ENCODE measurements at places on chromosomes 16 and 17.

DNA sequence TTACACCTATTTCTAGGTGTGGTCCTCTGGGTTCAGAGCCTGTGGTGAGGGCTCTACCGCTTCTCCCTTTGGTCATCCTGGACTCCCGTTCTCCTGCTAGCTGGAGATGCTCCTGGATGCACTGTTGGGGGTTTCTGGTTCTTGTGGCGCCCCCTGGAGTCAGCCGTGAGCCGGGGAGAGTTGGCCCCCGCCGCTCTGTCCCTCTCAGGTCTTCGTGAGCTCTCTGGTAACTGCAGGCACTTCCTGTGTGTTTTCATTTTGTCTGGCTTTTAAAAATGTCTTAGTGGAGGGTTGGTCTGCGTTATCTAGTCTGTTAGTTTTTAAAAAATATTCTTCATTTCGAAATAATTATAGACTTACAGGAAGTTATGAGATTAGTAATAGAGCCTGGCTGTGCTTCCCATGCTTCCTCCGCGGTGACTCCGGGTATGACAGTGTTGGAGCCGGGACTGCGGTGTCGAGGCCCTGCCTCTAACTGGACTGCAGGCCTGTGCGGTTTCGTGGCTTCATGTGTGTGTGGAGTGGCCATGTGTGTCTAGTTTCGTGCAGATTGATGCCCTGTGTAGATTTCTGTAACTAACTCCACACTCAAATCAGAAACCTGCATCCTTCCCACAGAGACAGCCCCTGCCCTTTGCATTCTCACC, 78.0 kb upstream of the ZNF750 start:
- DNase-seq = no peak

DNA sequence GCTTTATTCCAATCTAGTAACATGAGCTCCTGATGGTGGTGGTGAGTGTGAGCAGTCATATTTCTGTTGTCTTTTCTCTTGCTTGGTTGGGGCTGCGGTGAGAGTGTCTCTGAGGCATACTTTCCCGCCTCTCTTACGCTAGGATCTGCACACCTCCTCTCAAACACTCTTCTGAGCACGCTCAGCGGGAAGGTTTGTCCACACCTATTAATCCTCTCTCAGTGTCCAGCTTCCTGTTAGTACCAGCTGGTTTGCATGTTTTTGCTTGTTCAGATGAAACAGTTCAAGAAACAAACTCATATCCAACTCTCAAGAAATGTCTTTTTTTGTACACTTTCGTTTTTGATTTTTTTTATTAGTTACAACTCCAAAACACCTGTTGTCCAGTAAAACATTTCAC, 89.5 kb downstream of the CCDC182 start:
- no peak for DNase-seq

- no peak for DNase-seq
Measured at GRCh38 chr17:46045639-46046038, 46.6 kb downstream of the STH start.

- DNase-seq = no peak
Measured at GRCh38 chr17:41505809-41506767, 676 bp upstream of the KRT13 start.

DNA sequence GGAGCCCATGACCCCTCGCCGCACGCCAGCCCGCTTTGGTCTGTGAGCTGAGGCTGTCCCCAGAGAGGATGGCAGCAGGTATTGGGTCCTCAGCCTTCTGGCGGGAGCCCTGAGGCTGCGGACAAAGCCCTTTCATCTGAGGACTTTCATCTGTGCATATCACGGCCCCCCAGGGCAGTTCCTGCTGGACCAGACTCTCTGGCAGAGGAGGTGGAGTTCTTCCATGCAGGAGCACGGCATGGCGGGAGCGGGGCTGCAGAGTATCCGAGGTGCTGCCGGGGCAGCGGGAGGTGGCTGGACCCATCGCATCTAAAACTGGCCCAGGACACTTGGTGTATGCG, 18.8 kb downstream of the DHX38 start:
- no peak for DNase-seq

DNA sequence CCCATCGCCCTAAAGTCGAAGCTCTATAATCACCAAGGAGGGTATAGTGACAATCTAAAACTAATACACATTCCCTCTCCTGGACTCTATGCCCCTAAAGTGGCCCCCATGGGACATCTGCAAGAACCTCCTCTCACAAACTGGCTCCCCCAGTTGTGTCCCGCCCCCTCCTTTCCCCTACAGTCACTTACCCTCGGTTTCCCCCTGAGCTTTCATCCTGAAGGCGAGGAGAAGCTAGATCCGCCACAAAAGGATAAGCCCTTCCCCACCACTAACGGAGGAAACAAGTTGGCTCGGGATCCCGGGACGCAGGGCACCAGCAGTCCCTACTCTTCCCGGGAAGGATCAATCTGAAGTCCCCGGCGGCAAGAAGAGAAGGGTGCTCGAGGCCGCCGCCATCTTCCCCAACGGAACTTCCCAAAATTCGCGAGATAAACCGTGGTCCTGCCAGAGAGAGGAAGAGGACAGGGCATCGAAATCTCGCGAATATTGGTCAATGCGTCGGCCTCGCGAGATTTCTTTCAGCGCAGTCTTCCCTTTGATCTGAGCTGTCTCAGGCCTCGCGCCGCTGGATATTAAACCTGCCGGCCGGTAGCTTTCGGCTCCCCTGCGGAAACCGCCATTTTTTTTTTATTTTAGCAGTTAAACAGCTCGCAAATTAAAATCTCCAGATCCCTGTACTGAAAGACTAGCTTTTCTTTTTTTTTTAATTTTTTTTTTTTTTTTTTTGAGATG, at the start of gene MED1:
MED1 (minus strand) TSS at position 417 of the 735 bp plus-strand sequence; CDS start at position 216, 201 bp downstream.
- DNase-seq = peak; percentile 83

DNA sequence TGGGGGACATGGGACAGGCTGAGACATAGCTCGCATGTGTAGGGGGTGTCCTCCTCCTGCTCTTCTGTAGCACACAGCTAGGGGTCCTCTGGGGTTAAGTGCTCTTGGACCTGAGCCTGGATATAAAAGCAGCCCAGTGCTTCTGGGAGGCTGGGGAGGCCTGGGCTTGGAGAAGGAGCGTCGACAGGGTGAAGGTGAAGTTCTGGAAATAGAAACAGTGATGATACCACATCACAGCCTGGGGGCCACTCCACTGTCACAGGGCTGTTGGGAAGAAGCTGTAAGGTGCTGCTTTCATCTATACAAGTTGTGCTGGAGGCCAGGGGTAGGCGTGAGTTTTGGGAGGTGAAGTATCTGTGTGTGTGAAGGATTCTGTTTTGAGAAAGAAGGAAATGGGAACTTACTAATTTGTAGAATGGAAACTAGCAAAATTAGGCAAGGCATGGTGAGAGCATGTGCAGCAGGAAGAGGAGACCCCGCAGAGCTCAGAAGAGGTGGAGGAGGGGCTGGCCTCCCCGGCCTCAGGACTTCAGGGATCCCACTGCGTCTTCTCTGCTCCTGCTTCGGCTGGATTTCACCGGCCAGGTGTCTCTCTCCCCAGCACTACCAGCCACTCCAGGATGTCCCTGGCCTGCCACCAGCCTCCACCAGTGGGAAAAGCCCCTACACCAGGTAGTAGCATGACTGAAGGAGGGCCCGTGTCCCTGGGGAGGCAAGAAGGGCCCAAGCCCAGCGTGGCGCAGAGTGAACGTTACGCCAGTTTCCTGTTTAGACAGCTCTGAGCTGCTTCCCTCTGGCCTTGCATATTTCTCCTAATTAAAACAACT, 19.4 kb downstream of the PLCG2 start:
- no peak for DNase-seq

GRCh38 chr16:53865494-53865863, 161.5 kb downstream of the FTO start:
- DNase-seq = no peak

DNA sequence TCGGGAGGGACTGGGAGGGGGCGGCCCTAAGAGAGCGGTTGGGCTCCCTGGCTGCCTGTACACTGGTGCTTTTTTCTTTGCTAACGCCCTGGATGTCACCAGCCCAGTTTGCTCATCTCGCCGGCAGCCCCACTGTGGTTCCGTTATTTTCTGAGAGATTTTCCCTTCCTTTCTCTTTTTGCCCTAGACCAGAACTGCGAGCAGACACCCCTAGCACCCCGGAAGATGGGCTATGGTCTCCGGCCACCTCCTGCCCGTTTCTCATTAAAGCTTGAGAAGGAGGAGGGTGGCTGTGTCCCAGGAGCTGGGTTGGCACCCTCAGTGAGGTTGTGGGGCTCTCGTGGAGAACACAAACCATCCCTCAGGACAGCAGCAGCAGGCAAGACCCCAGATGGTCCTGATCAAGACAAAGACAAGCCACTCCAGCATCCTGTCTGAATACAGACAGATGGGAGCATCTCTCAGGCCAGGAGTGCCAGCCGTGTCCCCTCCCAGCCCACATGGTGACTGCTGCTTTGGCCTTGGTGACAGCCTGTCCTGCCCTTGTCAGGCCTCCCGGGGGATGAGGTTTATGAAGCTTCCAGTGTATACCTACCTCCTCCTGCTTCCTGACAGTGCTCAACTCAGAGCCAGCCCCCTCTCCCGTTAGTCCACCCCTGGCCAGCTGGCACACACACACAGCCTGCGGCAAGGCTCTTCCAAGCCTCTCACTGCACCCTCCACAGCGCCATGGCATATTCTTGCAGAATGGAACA, 77.2 kb downstream of the KCNJ12 start:
- DNase-seq = no peak

DNA sequence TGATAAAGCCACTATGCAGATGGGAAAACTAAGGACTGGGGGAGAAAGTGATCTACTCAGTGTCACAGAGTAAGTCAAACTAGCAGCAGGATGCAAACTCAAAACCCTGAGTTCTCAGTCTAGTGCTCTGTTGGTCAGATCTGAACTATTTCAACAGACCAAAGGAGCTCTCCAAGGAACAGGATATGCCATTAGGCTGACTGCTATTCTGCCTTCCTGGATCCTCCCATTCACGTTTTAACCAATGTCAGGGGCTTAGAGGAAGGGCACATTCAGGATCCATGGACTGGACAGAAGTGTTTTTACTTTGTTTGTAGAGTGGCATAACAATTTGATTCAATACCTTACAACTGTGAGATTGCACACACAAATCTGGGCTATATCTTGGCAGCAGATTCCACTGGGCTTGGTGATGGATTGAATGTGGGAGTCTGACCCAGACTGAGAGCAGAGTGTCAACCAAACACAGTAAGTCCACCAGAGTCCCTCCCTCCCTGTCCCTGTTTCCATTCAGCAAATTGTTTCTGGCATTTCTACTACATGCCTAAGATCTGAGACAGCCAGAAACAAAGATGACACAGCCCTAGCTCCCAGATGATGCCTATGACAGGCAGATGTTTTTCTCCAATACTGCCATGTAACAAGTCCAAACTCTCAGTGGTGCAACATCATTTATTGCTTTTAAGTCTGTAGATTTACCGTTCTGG, 337.8 kb upstream of the CDH5 start:
- no peak for DNase-seq

DNA sequence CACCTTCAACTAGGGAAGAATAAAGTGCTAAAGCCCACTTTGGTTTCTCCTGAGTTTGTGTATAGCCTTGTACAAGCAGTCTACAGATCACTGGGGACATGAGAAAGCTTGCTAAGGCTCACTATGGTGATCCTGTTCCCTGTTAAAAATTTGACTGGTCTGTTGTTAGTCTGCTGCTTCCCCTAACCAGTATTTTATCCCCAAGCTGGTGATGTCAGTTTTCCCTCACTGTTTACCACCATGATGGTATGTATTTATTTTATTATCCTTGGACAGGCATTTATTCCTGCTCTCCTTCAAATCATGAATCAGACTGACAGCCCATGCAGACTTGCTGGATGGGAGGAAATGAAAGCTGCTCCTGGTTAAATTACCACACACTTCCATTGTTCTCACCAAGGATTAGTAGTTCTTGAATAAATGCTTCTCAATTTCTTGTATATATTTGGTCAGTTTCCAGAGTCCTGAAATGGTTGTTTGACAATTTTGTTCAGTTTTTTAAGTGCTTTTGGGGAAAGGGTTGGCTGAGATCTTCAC, 99.6 kb downstream of the CA4 start:
- DNase-seq = no peak

DNA sequence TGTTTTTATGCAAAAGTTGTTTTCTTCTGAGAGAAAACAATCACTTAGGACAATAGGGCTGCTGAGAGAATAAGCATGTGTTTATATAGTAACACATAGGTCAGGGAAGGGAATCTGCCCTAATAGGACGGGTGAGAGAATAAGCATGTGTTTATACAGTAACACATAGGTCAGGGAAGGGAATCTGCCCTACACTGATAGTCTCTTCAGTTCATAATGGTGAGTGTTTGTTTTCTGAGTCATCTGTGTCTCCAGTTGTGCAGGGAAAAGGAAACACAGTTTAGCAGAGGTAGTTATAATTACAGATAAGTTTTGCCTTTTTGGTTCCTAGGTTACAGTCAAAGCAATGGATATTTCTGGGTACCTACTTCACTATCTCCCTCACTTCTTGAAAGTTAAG, 252.3 kb upstream of the CA10 start:
- DNase-seq = no peak

DNA sequence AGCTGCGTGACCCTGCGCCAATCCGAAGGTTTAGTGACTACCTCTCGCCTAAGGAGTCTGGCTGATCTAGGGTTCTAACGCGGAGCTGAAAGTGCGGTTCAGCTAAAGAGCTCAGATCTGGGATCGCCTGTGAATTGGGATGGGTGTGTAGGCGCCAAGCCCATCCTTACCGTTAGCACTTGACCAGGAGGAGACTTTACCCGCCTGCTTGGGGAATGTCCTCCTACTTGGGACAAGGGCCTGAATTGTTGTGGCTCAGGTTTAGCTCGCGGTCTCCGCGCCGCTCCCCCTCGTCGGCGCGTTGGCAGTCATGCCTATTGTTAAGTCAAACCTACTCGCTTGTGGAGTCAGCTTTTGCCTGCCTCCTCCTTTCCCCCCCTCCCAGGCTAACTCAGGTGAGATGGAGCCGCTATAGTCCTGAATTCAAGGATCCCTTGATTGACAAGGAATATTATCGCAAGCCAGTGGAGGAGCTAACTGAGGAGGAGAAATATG, 480 bp downstream of the MRPS7 start:
- DNase-seq = no peak

GRCh38 chr16:57518922-57519321, 17.4 kb downstream of the CCDC102A start:
- no peak for DNase-seq

DNA sequence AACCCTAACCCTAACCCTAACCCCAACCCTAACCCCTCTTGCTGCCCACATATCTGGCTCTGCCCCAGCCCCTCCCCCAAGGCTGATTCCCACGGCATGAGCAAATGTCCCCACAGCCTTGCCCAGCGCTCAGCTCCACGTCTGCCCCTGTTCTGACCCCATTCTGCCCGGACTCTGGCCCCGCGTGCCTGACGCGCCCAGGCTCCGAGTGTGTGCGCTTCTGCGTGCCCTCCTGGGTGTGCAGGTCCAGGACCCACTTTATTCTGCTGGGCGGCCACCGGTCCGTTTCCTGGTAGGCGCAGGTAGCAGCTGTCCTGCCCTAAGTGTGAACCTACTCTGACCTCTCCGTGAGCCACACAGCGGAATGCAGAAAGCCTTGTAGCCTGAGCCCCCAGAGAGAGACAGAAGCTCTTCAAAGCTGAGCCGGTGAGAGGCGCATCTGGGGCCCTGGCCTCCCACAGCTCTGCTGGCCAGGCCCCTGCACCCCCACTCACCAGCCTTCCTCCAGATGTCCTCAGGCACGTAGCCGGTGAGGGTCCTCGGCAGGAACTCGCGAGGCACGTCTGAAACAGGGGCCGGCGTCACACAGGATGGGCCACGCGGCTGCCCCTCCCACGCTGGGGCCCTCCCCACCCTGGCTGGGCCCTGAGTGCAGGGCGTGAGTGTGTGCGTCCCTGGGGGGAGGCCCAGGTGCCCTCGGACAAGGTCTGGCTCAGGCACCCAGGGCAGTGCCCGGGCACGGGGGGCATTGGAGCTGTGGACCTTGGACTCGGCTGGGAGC, 14.0 kb upstream of the PABPN1L start:
- no peak for DNase-seq

- no peak for DNase-seq
Measured at GRCh38 chr17:70157151-70157550, 12.2 kb upstream of the KCNJ2 start.

Data from activated CD8-positive, alpha-beta memory T cell treated with anti-CD3 and anti-CD28 coated beads for 4 hours (primary cell).